ENCODE measurements at places on chromosomes 13 and 19.

- no peak for DNase-seq
Measured at GRCh38 chr19:21128901-21129698, 12.7 kb upstream of the ZNF431 start.

DNA sequence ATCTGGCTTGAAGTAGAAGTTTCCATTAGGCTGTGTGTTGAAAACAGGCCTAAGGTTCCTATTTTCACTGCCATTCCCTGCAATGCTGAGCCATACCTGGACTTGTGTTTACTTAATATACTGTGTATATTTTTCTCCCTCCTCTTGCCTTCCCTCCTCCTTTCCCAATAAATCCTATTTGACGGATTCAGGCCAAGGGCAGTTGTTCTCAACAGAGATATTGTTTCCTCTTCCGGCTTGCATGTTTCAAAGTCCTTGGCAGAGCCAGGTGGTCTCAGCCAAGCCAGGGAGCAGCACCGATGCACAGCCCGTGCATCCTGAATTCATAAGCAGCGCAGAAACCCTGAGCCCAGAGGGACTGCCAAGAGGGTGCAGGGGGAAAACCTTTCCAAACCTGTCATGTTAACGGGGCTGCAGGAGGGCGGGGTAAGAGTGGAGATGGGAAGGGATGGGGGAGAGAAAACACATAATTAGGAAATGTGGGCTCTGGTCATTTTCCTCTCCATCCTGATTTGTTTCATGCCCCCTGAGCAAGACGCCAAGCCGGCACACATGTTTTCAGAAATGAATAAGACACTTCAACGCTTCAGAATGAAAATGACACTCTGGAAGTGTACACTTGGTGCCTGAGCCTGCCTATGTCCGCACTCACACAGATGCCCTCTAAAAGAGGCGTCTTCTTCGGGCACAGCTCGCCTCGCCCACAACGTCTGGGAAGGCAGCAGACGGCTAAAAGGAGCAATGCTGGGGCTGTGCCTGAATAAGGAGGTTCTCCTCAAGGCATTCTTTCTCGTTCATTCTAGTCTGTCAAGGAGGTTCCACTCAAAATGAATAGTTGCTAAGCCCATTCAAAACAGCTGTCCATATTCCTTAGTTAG is 149.3 kb upstream of the UBL3 start:
- DNase-seq = no peak

GRCh38 chr19:42271045-42271419 is 2.0 kb downstream of the CIC start:
- DNase-seq = no peak

- DNase-seq = no peak
Measured at GRCh38 chr19:49801401-49801888, 11.6 kb downstream of the FUZ start.

- no peak for DNase-seq
Measured at GRCh38 chr19:45352471-45352870, 11.9 kb downstream of the KLC3 start.

GRCh38 chr19:53644061-53644816 is 12.4 kb downstream of the DPRX start:
- DNase-seq = no peak

- no peak for DNase-seq
Measured at GRCh38 chr19:14139944-14140343, 3.6 kb upstream of the ASF1B start.

DNA sequence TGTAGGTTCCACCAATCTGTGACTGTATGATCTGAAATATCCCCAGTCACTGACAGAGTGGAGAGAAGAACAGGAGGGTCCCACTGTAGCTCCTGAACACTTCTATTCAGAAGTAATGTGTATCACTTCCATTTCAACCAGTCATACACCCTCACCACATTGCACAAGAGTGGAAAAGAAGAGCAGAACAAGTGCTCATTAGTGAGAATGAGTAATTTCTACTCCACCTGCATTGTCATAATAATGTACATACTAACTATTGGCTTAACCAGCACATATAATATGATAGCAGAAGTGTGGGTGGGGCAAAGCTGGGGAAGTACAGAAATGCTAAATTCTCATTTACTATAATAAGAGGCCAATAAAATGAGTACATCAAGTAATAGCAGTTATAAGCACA is 342.7 kb downstream of the LMO7 start:
- DNase-seq = no peak

DNA sequence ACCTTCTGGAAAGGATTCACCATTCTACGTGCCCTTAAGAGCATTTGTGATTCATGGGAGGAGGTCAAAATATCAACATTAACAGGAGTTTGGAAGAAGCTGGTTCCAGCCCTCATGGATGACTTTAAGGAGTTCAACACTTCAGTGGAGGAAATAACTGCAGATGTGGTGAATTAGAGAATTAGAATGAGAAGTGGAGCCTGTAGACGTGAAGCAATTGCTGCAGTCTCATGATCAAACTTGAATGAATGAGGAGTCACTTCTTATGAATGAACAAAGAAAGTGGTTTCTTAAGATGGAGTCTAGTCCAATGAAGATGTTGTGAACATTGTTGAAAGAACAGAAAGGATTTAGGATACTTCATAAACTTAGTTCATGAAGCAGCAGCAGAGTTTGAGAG is 129.1 kb downstream of the TNFRSF19 start:
- DNase-seq = no peak

DNA sequence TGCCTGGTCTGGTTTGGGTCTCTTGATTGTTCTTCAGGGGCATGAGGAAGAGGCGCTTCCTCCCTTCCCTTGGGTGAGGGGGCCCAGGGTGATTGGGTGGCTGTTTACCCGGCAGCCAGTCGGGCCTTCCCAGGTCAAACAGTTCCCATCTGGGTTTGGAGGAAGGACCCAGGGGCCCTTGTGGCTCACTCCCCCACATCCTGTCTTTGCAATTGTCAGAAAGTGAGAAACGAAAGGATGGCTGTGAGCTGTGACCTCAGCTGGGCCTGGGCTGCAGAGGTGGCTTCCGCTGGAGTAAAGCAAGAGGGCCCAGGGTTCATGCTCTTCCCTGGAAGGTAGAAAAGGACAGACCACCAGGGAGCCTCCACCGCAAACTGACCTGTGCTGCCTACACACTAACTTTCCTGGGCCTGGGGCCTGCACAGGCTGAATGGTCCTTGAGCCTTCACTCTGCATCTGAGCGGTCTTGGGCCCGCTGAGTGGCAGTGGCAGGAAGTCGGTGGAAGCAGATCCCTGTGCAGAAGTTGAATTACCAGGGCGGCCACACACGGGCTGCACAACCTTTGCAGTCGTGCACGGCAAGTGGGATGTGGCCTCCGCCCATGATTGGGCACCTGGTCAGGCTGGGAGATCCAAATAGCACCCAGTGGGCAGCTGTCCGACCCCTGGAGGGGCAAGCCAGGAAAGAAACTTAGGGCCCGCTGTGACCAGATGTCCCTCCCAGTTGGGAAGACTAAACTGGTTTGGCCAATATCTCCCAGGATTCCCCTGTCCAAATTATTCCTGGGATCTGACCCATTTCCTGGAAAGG is 5.3 kb upstream of the CD79A start:
- no peak for DNase-seq

DNA sequence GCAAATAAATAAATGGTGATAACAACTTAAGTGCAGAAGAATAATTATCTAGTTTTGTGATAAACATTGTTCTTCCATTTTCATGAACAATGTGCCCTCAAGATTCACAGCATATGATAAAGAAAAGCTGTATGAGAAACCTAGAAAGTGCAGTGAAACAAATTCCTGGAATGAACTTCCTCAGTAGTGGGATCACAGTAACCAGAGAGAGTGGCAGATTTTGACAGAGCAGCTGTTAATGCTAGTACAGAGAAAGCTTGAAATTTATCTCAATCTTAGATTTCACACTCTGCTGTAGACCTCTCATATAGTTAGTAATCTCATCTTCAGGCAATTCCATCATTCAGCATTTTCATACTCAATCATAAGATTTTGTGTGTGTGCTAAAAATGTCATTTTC is 664.9 kb downstream of the PCDH9 start:
- no peak for DNase-seq

GRCh38 chr13:46662690-46663089 is 109.7 kb downstream of the LRCH1 start:
- no peak for DNase-seq

GRCh38 chr19:20103091-20103740 is 25.4 kb downstream of the ZNF90 start:
- DNase-seq = no peak

GRCh38 chr19:54418030-54418929 is 3.0 kb downstream of the TTYH1 start:
- no peak for DNase-seq

DNA sequence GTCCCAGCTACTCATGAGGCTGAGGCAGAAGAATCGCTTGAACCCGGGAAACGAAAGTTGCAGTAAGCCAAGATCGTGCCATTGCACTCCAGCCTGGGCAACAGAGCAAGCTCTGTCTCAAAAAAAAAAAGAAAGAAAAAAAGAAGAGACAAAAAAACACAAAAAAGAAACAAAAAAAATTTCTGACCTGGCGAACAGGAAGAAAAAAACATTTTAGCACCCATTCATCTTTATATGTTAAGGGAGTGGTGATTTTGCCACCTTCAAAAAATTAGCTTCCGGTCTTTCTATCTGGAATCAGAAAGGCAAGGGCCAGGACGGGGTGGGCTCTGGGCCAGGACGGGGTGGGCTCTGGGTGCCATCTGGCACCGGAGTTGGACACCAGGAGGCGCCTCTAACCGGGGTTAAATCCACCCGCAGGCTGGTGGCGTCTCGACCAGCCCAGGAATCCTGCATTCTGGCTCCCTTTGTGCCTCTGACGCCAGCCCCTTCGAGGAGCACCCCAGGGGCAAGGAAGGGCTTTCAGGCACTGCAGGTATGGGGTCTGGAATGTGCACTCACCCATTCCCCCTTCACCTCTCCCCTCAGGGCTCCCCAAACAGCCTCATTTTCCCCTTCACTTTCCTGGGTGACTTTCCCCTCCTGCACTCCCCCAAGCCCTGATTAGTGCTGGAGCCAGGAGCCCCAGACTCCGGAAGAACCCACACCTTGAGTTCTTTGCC is 10.4 kb upstream of the ZSWIM4 start:
- peak; percentile 68 for DNase-seq

DNA sequence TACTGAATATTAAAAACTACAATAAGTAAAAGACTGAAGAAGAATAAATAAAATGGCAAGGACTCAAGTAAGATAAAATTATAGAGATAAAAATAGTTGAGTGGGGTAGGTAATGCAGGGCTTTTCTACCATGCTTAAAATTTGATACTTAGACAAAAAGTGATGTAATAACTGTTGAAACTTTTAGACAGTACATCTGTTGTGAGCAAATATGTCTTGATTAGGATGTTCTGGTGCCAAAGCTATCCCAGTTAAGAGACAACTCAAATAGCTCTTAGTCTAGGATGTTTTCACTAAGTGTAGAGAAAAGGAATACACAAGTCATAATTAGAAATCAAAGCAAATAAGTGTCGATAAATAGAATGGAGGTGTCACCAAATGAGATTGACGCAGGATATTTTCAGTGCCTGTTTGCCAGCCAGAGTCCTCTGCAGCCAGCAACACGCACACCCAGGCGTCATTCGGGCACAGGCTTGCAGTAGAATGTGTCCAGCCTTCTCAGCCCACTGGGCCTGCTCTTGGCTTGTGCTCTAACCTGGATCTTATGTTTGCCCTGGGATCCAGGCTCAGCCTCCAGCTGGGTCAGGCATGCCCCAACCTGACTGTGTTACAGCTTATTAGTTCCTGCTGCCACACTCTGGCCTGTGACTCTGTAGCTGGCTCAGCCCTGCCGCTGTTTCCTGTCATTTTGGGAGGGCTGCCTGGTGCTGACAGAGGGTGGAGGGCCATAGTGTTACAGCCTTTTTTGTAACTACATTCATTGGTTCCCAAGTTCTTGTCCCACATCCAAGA is 766.2 kb downstream of the PCDH17 start:
- DNase-seq = no peak

GRCh38 chr13:28657784-28658538 is 969 bp upstream of the POMP start:
- DNase-seq = peak; percentile 50

DNA sequence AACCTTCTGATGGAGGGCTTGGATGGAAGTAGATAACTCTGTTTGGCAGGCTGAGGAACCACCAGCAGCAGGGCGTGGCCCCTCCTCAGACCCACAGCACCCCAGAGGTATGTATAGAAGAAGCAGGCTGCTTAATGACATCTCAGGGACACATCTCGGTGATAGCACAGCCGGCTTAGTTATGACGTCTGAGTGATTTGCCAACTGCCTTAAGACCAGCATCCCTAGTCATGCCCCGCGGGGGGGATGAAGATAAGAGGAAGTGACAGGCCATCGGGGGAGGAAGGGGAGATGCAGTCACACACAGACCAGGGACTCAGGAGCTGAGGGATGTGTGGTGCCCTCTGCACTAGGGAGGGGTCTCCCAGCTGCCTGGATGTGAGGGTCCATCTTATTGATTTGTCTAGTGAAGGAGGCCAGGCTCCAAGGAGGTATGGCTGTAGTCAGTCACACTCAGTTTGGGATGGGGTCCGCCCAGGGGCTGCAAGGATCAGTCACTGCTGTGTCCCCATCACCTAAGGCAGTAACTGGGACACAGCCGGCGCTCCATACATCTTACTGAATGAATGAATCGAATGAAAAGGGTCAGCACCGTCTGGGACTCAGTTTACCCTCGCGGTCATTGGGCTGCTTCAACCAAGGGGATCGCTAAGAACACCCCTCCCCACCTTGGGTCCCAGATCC is 19.2 kb upstream of the ERCC1 start:
- DNase-seq = peak; percentile 27
